ENCODE measurements at places on chromosomes 3 and 15.
A peak's percentile ranks its signal among the peaks of the same experiment; 100 is the strongest.

- no peak for DNase-seq
These were observed 665.5 kb upstream of the NAALADL2 start for GRCh38 chr3:174193604-174194003.

- no peak for DNase-seq
These were observed 21.9 kb downstream of the MKRN2 start for GRCh38 chr3:12578742-12579141.

DNA sequence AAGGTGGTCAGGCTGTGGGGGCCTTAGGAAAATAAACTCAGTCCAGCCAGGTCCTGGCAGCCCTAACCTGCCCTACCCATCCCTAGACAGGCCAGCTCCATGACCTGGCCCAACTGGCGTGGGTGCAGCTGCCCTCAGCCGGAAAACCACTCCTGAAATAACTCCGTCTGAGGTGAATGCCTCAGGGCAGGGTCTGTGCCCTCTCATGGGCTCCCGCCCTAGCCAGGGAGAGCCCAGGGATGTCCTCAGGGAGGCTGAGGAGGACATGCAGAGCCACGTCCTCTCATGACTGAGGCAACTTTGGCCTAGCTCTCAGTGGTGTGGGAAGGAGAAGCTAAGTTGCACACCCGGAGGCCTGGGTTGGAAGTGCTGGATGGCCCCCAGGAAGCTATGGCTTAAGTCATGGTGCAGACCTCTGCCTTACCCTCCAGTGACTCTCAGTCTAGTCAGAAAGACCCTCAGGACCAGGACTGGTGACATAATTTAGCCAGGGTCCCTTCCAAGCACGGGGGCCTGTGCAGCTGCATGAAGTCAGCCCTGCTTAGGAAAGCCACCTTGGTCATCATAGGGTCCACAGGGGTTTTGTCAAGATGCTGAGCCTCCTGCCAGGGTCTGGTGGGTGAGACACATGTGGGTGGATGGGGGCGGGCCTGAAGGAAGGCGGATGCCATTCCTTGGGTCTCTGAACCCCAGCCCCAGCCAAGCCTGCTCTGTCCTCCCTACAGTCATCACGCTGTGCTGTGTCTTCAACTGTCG, 7.4 kb downstream of the TMIE start:
- DNase-seq, result no peak

DNA sequence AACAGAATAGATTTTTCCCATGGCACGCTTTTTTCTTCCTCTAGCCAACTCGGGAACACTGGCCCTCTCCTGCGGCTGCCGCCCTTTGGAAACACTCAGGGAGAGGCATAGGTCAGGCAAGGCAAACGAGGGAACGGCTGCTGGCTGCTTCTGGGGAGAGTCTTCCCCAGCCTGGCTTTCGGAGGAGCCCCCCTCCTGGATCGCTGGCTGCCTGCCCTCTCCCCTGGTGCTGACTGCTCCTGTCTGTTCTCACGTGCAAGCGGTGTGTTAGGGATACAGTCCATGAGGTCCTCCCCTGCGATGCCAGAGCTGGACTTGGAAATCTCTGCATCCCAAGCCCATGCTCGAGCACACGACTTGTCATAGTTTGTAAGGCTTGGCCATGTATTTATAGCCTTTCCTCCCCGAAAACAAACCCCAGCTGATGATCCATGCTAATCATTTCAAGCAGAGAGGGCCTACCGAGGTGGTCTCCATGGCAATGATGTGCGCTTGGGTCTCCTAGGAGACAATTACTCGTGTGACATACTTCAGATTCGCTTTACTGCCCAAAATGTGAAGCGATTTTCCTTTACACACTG, 315.6 kb upstream of the ATP10A start:
- no peak for DNase-seq

DNA sequence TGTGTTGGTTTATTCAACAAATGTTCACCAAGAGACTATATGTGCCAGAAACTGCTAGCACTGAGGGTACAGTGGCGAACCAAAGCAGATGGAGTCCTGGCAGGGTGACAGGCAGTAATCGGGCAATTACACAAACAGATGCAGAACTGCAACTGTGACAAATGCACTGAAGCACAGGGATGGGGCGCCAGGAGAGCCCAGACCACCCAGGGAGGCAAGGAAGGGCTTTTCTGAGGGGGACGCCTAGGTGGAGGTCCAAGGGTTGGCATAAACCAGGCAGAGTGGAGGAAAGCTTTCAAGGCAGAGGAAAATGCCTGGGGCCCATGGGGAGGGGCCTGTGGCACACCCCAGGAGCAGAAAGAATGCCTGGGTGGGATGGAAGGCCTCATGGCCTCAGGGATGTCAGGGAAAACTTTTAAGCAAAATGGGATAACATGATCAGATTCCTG, 5.5 kb downstream of the DIS3L start:
- DNase-seq, result no peak

DNA sequence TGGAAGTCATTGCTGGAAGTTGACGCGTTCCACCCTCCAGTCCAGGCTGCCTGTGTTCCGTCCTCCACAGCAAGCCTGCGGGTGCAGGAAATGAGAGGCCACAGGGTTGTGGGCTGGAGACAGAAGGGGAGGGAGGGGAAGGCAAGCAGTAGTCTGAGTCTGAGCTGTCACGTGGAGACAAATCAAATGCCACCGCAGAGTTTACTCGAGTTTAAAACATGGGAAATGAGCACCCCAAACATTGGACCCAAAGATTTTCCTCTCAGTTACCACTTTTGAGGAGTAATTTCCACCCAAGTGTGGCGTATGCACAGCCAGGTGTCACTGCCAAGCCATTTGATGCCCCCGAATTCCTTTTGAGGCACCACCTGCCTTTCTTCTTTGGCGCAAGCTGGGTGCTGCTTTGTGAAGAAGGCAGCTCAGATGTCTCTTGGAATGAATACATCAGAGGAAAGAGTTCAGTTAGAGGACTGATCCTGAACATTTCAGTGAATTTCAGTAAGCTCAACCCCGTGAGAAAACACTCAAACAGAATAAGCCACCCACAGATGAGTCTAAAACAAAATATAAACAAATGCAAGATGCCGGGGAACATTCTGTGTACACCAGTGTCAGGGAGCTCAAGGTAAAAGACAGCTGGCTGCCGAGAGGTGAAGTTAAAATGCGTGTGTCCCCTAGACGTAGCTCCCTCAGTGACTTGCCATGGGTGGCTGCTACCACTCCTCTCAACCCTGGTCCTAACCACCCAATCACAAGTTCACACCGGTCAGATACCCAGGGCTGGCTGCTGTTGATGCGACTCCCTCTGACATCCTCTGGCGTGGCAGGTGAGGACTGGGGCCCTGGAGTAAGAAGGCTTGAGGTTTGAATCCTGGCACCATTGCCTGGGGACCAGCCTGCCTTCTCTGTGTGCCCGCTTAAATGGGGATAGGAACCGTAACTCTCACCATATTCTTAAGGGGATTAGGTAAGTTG, 203.8 kb downstream of the UACA start:
- peak; percentile 82 for DNase-seq

- DNase-seq, result no peak
These were observed 47.3 kb downstream of the P3H2 start for GRCh38 chr3:190073264-190074008.

DNA sequence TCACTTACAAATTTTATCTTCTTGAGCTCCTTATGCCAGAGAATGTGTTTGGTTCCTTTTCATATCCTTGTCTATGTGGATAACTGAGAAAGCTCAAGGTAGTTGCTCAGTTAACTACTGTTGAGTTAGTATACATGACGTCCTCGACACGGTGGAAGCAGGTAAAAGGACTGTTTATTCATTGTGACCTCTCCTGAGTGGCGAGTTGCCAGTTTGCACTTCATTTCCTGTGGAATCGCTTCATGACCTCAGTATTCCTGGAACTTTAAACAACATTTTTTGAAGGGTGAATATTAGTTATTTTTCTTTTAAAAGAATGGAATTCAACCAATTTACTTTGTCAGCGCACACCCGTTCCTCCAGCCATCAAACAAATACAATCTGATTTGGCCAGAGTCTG, 1.2 kb upstream of the TPRG1 start:
- DNase-seq, result no peak

DNA sequence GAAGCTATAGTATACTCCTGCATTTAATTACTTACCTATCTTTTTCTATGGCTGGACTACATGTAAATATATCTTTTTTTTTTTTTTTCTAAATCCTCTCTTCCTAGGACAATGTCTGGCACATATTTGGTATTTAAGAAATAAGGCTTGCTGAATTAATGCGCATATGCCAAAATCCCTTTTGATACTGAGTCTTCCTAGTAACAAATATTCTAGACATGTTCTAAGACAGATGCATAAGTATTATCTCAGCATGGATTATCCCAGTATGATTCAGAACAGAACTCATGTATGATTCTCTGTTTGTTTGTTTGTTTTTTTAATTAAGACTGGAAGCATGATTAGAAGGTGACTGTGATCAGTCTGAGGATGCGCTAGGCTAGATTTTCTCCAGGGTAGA, 249.8 kb upstream of the ZNF717 start:
- DNase-seq, result no peak

DNA sequence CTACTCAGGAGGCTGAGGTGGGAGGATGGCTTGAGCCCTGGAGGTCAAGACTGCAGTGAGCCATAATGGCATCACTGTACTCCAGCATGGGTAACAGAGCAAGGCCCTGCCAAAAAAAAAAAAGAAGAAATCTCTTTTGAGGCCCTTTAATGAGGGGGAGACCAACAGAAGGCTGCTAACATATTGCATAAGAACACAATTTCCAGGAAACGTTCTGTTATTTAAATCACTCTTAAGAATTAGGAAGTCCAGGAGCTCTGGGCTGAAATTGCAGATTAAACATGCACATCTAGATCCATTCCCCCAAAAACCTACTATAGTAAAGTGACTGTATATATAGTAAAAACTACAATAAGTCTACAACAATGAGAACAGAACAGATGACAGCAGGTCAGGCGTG, 16.1 kb upstream of the BLM start:
- no peak for DNase-seq

GRCh38 chr15:64237677-64238076, 74.9 kb upstream of the PPIB start:
- DNase-seq, result no peak

DNA sequence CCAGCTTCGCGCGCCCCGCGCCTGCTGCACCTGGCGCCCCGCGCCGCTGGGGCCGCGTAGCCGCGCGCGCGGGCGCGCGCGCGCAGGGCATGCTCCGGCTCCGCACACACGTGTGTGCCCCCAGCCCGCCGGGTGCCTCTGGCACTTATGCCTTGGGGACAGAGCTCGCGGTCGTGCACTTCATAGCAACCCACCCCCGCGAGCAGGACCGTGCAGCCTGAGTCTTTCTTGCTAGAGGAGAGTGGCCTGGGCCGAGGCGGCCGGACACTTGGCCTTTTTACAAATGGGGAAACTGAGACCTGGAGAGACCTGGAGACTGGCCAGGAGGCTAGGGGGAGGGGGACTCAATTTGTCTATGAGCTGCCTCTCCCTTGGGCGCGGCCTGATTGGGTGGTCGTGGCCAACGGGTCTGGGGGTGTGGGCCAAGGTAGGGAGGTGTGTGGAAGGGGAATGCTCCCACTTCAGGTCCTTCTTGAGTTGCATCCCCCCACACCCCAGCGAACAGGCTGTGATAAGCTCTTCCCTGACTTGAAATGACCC, 562 bp downstream of the NBEAL2 start:
- DNase-seq, result peak; percentile 49

DNA sequence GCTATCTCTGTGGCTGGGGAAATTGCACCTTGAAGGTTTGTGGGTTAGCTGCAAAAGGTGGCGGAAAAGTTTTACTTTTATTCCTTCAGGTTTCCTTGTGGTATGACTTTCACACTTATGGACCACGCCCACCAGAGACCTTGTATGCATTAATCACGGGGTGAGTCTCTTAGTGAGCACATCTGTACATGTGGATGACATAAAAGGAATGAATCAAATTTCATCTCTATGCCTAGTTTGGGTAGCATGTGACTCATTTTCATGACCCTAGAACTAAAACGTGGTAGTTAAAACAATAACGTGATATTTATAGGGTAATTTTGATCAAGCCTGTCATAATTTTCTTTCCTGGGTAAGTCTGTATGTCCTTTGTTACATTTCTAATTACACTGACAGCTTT, 141.7 kb downstream of the PDCD6IP start:
- DNase-seq, result peak; percentile 34

DNA sequence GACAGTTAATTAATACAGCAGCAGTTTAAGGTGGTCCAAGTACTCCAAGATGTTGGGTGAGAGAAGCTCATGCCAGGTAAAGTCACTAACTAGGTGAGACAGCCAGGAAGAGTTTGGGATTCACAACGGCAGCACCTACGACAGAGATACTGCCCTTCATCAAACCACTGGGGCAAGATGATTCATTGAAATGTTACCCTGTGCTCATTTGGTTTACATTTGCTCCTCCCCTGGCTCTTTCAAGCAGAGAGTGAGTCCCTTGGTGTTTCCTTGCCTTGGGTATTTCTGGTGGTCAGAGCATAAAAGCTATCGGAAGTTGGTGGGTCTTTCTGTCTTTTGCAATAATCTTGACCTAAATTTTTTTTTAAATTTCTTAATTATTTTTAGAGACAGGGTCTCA, 19.9 kb upstream of the PDE8A start:
- DNase-seq, result no peak

- DNase-seq, result no peak
These were observed 91.3 kb upstream of the SLC25A36 start for GRCh38 chr3:140850210-140850955.

- DNase-seq, result no peak
These were observed 40.6 kb upstream of the CNOT10 start for GRCh38 chr3:32644380-32644779.

- no peak for DNase-seq
These were observed 33.2 kb downstream of the ADAMTS17 start for GRCh38 chr15:100308608-100309007.

- no peak for DNase-seq
These were observed 49.8 kb downstream of the RUBCN start for GRCh38 chr3:197686899-197687298.

- no peak for DNase-seq
These were observed 186.2 kb upstream of the STT3B start for GRCh38 chr3:31346542-31346979.

DNA sequence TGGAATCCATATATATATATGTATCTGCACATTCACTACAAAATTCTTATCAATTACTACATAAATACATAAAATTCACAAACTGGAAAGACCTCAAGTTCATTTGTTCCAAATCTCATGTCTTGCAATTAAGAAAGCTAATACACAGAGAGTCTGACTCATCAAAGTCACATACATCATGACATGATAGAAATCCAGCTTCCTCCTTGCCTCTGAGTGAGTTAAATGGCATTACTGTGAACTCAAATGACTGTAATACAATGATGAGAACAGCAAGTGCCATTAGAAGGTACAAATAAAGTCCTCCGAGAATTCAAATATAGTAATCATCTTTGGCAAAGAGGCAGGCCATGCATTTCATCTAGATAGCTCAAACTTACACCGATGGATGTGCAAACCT, 55.1 kb upstream of the AGTR1 start:
- no peak for DNase-seq
